ENCODE measurements at places on chromosomes 12 and 14. TPM values are rescaled to one million over a fixed set of nuclear protein-coding genes. Genes with fewer than 3 reads are reported as not detected.

The RPGRIP1 gene
- total RNA-seq, result 0.49 TPM

The SERPINA10 gene
- 0.32 TPM for total RNA-seq

The KRT82 gene
- total RNA-seq, result not detected

GRCh38 chr12:53425515-53426150 is 2.0 kb downstream of the AMHR2 start:
- no peak for DNase-seq

DNA sequence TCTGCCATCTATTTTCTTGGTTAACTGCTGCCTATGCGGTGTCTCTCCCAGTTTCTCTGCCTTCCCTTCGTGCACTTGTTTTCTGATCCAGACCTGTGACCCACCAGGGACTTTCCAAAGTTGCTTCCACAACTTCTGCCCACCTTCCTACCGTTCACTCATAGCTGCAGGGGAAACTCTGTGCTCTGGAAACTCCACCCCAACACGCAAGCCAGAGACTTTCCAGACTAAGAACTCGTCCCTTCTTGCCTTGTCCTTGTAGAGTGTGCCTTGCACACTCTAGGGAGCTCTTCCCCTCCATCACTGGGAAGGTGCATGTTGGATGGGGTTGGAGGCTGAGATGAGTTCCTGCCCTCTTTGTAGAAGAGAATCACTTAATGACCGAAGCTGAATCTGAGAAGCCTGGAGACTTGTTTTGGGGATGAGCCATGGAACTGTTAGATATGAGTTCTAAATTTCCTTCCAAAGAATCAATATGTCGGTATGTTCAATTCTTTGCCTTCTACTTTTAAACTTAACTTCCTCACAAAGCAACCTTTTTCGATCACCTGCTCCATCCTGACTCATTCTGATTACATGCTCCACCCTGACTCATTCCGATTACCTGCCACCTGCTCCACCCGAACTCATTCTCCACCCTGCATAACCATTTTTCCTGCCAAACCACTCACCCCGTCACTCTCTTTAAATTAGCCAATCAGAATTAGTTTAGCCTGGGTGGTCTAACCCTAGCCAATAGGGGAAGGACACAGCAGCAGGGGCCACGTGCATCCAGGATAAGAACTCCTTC is 82.1 kb upstream of the CAPRIN2 start:
- no peak for DNase-seq

DNA sequence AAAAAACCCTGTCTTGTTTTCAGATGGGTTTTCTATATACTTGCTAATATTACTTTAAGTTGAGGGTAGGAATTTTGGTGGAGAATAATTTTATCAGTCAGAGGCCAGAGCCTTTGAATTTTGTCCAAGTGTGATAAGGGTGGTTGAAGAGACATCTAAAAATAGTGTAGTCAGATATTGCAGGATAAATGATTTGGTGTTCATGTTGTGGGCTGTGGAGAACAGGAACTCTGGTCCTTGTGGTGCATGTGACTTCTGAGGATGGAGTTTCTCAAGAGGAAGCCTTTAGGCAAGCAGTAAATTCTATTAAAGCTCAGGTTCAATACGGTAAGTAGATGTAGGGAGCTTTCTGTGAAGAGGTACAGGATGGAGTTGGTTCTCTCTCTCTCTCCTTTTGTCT is 2.8 kb downstream of the ADAM21 start:
- DNase-seq, result no peak

All from mucosa of gallbladder (tissue), 1 donor.